HFFc6 (cell line): ENCODE measurements at places on chromosomes 6 and 20. TPM values are rescaled to one million over a fixed set of nuclear protein-coding genes. Genes with fewer than 3 reads are reported as not detected.

CDH22 gene
- not detected in 3 replicates for total RNA-seq

DNA sequence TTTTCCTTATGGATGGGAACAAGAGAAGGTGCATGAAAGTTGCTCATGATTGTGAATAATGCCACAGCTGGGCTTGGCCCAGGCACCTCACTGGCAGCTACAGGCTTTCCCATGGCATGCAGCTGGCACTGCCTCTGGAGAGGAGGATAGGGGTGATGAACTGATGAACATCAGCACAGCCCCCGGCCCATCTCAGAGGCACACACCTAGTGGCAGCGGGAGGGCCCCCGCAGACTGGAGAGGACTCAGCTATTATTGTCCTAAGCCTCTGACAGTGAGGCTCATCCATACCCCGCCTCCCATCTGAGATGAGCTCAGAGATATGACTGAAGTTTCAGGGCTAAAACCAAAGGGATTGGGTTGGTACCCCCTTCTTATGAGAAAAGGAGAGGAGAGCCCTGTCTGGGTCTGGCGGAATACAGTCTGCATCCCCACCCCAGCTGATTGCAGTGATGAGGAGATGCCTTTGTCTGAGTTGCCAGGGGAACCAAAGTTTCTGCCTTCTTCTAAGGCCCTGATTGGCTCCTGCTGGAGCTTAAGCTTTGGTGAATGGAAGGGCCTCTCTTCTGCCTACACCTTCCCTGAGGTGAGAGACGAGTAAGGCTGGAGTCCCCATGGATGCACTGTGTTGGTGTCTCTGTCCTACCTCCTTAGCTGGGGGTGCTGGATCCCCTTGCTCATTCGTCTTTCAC, 27.6 kb upstream of the EPB41L1 start:
- no peak for DNase-seq

DNA sequence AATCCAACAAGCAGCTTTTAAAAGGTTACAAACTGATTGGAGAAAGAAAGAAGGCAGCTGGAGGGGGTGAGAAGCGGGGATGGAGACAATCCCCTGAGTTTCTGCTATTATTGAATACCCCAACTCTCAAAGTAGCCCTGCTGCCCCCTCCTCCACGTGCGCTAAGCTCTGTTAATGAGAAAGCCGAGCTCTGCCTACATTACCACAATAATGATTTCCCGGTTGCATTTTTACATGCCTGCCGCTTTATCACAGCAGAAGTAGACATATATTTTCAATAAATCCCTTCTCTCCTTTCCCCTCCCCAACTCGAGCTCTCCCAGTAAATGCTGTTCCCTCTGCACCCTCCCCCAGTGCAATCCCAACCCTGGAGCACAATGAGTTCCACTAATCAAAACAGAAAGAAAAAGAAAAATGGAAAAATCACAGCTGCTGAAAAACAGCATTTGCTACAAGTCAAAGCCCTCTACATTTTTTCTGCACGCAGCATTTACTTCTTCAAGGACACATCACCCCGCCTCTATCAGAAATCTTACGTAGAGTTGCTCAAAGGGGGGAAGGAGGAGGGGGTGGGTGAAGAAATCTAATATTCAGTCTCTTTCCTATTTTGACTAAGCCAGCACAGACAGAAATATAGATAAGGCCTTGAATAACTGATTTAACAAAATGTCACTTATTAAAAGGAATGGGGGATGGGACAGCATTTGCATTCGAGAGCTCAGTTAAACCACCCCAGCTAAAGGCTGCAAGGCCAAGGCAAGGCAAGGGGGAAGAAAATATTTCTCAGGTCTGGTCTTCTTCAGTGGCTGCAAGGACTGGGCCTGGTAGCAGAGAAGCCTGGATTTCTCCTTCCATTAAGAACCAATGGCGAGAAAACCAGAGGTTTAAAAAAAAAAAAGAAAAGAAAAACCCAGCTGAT, 10.7 kb downstream of the TRERF1 start:
- no peak for DNase-seq

DOK5 gene
- total RNA-seq, result 0.14 to 0.16 TPM in 2 of 3 replicates, not detected in the other

TREM1 gene
- total RNA-seq, result 0.30 TPM in 1 of 3 replicates, not detected in the others

GRCh38 chr6:87848616-87849015, 146.6 kb upstream of the AKIRIN2 start:
- no peak for DNase-seq

BNIP5 gene
- not detected in 2 replicates for total RNA-seq

- DNase-seq, result peak; percentile 76
Observed at GRCh38 chr6:13486679-13487121, 700 bp downstream of the GFOD1 start.

GRCh38 chr20:24046888-24047287, 58.3 kb upstream of the GGTLC1 start:
- DNase-seq, result no peak

DNA sequence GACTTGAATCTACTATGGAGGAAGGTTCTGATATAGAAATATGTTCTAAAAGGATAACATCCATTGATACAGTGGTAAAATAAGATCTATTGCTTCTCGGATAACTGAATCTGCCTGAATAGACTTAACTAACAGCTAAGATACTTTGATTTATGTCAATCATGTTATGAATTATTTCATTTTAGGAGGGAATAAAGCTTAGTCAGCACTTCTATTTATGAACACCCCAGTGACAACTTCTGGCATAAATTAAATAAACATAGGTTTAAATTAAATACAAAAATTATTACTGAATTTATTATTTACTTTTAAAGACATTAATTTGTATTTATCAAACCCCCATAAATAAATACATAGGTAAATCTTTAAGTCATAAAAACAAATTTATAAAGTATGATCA, 69.3 kb downstream of the IMPG1 start:
- no peak for DNase-seq

GRCh38 chr20:6311841-6312655, 189.2 kb upstream of the FERMT1 start:
- no peak for DNase-seq

GRCh38 chr6:104256646-104257045, 603.1 kb downstream of the HACE1 start:
- no peak for DNase-seq

DNA sequence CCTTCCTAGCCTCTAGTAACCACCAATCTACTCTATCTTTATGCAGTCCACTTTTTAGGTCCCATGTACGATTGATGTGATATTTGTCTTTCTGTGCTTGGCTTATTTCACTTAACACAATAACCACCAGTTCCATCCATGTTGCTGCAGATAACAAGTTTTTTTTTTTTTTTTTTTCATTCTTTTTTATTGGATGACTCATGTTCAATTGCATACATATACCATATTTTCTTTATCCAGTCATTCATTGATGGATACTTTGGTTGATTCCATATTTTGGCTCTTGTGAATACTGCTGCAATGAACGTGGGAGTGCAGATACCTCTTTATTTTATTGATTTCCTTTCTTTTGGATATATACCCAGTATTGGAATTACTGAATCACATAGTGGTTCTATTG, 600.4 kb upstream of the FLRT3 start:
- DNase-seq, result no peak

DNA sequence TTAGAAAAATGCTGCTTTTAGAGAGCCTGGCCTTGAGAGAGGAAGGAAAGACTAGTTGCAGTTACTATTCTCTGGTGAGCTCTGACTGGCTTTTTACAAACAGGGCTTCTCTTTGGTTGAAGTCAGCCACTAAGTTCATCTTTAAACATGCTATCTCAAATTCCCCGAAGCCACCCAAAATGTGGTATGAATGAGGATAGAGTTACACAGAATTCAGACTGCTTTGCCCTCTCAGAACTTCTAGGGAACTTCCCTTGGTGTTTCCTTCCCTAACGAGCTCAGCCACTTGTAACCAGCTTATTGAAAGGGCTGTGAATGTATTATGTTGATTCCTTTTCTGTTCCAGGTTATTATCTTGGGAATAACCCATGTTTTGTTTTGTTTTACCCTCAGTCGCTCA, 73.5 kb downstream of the EFHC1 start:
- no peak for DNase-seq

- DNase-seq, result peak; percentile 52
Observed at GRCh38 chr6:125947615-125948014, 9.0 kb upstream of the HINT3 start.

CLVS2 gene
- total RNA-seq, result not detected in 3 replicates

- no peak for DNase-seq
Observed at GRCh38 chr20:13141546-13141945, 79.5 kb upstream of the ISM1 start.

TSHZ2 gene
- total RNA-seq, result not detected in 2 replicates

- no peak for DNase-seq
Observed at GRCh38 chr20:56537997-56538396, 5.0 kb downstream of the FAM209B start.

- no peak for DNase-seq
Observed at GRCh38 chr6:123668063-123668462, 31.3 kb upstream of the TRDN start.

DNA sequence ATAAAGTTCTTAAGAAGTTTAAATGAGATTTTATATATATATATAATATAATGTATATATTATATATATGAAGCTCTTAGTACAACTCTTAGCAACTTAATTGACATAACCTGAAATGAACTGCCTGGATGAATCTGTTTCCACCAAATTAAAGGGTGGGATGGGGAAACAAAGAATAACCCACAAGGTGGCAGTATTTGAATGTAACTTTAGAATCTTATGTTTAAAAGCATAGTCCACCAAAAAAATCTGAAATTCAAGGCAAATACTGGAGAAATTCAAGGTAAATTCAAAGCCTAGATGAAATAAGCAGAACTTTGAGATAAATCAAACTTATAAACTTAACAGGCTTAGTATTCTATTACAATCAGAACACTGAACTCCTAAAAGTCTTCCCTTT, 4.4 kb upstream of the IBTK start:
- peak; percentile 57 for DNase-seq

TNFRSF6B gene
- total RNA-seq, result 0.96 to 1.5 TPM (median 1.2 TPM) in 3 replicates

GRCh38 chr6:170040906-170041305, 250.0 kb downstream of the DLL1 start:
- no peak for DNase-seq

NANP gene
- total RNA-seq, result 6.8 to 8.1 TPM (median 7.4 TPM) in 3 replicates

DNA sequence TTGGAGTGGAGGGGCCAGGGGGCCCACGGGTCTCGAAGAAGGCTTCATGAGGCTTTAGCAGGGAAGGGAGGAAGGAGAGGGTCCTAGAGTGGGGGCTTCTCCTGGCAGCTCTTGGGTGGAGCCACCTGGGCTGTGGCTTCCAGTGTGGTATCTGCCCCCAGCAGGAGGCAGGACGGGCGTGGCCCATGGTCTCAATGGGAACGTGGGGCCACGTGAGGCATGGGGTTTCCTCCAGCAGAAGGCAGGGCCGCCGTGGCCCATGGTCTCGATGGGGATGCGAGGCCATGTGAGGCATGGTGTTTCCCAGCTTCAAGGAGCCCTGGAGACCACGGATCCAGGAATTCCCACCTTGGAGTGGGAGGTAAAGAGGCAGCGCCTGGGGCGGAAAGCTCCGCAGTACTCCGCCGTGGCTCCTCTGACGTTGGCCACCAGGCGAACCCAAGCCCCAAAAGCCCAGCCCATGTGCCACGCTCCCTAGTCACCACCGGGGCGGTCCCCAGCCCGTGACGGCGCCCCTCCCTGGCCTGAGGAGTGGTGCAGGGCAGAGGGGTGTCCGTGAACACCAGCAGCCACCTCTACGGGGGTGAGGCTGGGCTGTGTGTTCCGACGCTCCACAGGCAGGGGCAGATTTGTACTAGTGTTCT, 62.0 kb upstream of the GATA5 start:
- no peak for DNase-seq

- DNase-seq, result no peak
Observed at GRCh38 chr6:169970306-169970988, 219.0 kb downstream of the ERMARD start.

OPN5 gene
- total RNA-seq, result not detected in 3 replicates

DNA sequence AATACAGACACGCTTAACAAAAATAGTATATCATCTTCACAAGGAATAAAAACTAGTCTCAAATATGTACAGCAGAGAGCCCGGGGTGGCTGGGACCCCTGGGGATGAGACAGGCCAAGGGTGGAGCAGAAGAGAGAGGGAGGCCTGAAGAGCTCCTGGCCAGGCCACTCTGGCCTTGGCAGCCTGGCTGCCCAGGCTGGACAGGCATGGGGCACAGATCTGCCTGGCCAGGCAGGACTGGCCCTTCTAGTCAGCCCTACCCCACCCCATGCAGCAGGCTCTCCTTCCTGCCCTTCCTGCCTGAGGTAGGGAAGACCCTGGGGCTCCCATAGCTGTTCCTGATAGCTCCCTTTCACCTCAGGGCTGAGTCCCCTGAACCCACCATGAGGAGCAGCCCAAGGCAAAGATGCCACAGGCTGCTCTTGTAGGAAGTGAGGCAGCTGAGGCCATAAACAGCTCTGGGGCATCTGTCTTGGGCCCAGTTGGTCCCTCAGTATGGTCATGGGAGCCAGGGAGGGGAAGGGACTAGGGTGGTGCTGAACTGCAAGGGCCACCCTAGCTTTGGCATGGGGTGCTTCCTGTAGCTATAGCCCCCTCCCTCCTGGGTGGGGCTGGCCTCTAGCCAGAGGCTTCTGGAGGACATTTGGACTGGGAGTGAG, 27.1 kb downstream of the COX4I2 start:
- DNase-seq, result no peak

GRCh38 chr6:153790048-153790447, 249.0 kb upstream of the OPRM1 start:
- DNase-seq, result peak; percentile 9

ECT2L gene
- not detected in 2 replicates for total RNA-seq

DNA sequence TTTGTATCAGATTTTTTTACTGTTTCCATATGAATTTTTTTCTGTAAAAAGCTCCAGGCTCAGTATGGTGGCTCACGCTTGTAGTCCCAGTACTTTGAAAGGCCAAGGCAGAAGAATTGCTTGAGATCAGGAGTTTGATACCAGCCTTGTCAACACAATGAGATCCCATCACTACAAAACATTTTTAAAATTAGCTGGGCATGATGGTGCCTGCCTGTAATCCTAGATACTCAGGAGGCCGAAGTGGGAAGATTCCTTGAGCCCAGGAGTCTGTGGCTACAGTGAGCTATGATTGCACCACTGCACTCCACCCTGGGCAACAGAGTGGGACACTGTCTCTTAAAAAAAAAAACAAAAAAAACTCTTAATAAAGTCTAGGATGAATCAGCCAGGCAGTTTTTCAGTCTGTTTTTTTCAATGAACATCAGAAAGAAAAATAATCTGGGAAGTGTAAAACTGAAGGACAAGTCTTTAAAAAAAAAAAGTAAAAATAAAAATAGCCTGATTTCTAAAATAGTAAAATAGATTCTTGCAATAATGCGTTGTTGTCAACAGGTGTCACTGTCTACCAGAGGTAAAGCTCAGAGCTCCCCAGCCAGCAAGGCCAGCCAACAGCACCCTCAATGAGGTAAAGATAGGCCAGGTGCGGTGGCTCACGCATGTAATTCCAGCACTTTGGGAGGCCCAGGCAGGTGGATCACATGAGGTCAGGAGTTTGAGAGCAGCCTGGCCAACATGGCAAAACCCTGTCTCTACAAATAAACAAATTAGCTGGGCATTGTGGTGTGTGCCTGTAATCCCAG, 9.3 kb upstream of the ATG5 start:
- DNase-seq, result peak; percentile 22

CST4 gene
- not detected in 3 replicates for total RNA-seq

- DNase-seq, result peak; percentile 5
Observed at GRCh38 chr6:44304282-44305199, 8.6 kb downstream of the AARS2 start.
